ENCODE measurements at places on chromosomes 12 and 14.

- DNase-seq: no peak
Measured at GRCh38 chr12:42730291-42730690, 140.7 kb upstream of the PRICKLE1 start.

DNA sequence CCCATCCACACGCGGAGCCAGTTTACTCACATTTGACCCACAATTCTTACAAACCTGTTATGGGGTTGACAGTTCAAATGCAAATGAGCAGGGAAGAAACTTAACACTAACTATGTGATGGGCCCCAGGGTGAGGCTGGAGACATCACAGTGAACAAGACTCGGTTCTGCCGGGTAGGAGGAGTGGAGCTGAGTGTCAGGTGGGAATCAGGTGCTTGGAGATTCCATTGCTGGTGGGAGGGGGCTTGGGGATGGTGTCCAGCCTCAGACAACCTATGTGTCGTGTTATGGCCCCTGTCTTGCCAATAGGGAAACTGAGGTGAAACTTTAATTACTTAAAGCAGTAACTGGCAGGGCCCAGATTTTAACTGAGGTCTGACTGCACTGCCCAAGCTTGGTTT lies 41.9 kb downstream of the BEGAIN start:
- no peak for DNase-seq

GRCh38 chr12:8449355-8449859 lies 6.4 kb upstream of the CLEC6A start:
- no peak for DNase-seq

DNA sequence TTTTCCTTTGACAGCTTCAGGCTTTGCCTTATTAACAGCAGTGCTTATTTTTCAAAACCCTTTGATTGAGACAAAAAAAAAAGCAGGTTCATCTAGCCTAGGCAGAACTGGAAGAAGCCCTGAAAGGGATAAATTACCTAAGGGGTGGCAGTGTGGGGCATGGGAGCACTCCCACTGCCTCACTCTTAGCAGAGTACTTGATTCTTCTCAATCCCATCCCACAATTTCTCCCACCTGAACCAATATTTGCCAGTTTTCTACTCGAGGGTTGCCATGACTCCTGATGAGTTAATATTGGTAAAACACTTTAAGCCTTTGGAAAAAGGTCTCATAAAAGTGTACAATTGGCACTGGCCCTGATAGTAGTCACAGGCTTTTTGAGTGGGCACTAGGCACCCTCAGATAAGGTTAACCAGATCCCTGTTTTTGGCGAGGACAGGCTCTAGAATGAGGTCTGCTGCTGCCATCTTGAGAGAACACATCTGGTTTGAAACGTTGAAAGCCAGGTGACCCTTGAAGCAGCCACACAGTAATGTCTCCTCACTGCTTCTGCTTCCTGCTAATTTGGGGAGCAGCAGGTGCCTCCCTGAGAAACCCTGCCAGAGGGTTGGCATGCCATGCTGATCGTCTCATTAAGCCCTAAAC lies 320.0 kb downstream of the RAD51B start:
- DNase-seq: no peak

GRCh38 chr12:110258466-110258865 lies 22.6 kb upstream of the ATP2A2 start:
- no peak for DNase-seq

Data from KBM-7 (cell line).